ENCODE measurements at places on chromosomes 16 and 17.

DNA sequence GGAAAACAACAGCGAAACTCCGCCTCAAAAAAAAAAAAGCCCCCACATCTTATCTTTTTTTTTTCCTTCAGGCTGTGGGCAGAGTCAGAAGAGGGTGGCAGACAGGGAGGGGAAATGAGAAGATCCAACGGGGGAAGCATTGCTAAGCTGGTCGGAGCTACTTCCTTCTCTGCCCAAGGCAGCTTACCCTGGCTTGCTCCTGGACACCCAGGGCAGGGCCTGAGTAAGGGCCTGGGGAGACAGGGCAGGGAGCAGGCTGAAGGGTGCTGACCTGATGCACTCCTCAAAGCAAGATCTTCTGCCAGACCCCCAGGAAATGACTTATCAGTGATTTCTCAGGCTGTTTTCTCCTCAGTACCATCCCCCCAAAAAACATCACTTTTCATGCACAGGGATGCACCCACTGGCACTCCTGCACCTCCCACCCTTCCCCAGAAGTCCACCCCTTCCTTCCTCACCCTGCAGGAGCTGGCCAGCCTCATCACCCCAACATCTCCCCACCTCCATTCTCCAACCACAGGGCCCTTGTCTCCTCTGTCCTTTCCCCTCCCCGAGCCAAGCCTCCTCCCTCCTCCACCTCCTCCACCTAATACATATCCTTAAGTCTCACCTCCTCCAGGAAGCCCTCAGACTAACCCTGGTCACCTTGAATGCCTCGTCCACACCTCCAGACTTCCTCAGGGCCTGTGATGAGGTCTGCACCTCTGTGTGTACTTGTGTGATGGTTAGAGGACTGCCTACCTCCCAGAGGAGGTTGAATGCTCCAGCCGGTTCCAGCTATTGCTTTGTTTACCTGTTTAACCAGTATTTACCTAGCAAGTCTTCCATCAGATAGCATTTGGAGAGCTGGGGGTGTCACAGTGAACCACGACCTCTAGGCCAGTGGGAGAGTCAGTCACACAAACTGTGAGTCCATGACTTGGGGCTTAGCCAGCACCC lies 1.2 kb upstream of the HBA1 start:
- DNase-seq = no peak

GRCh38 chr16:50584033-50584722 lies 36.0 kb downstream of the NKD1 start:
- no peak for DNase-seq

DNA sequence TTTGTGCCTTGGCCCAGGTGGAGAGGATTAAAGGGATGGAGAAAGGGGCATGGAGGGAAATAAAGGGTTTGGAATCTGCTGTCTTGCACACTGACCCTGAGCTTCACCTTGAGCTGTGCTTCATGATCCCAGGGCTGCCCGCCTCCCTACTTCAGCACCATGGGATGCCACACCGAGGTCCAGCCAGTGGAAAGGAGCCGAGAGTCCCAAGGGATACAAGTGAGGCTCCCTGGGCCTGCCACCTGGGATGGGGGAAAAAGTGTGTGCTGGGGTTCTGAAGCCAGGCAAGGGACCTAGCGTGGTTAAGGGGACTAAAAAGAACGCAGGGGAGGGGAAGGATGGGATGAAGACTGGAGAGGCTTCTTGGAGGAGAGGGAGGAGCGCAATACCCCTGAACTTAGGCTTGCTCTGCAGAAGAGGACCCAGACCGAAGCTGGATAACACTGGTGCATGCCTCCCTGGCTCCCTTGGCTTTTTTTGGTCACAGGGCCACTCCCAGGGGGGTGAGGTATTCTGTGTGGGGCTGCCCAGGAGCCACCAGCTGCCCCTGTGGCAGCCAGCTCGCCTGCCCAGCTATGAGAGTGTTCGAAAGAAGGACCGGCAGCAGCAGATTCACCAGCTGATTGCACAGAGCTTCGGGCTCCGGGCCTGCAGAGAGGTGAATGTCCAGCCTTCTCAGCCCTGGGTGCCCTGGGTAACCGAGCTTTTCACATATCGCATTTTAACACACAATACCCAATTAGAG lies 7.2 kb downstream of the MRPL27 start:
- no peak for DNase-seq

GRCh38 chr17:14198575-14198974 lies 38.1 kb downstream of the CDRT15 start:
- no peak for DNase-seq

DNA sequence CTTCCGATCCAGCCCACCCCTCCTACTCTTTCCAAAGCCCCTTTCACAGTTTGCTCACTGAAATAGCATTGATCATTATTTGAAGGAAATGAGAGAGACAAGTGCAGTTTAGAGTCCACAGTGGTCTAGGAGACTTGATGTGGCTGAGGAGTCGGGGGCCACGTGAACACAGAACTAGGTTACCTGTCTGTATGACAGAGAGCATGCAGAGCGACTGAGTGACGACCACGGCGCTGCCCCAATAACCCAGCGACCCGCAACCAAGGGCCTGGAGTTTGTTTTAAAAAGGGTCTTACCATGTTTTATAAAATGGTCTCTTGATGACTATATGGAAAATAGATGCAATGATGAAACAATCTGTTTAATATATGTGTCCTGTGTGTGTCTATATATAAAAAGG lies 39.5 kb downstream of the NDEL1 start:
- DNase-seq = no peak

- DNase-seq = no peak
Measured at GRCh38 chr17:47847341-47848197, 3.4 kb downstream of the SP6 start.

GRCh38 chr17:67829331-67829730 lies 4.0 kb downstream of the BPTF start:
- DNase-seq = no peak

DNA sequence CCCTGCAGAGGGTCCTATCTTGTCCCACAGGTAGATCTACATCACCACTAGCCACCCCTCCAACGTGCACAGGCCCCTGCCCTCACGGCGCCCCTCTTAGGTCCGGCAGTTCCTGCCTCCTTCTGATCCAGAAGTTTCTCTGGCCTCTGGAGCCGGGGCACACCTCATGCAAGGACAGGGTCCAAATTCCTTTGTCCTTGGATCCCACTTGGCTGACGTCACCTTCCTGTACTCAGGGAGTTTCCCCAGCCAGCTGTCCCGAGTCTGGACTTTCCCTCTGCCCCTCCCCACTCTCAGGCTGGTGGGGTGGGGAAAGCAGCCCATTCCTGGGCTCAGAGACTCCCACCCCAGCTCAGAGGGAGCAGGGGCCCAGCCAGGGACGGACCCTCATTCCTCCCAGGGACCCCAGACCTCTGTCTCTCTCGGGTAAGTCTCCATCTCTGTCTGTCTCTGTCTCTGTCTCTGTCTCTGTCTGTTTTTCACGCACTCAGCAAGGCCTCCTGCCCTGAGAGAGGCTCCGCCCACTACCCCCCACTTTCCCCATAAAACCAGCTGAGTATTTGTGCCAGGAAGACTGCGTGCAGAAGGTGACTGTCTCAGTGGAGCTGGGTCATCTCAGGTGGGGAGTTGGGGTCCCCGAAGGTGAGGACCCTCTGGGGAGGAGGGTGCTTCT lies at the start of gene IL32:
Gene IL32, plus strand, starts transcription at position 572 of the 673 bp plus-strand sequence. CDS start 172 bp downstream, outside the sequence.
- DNase-seq = peak; percentile 76

DNA sequence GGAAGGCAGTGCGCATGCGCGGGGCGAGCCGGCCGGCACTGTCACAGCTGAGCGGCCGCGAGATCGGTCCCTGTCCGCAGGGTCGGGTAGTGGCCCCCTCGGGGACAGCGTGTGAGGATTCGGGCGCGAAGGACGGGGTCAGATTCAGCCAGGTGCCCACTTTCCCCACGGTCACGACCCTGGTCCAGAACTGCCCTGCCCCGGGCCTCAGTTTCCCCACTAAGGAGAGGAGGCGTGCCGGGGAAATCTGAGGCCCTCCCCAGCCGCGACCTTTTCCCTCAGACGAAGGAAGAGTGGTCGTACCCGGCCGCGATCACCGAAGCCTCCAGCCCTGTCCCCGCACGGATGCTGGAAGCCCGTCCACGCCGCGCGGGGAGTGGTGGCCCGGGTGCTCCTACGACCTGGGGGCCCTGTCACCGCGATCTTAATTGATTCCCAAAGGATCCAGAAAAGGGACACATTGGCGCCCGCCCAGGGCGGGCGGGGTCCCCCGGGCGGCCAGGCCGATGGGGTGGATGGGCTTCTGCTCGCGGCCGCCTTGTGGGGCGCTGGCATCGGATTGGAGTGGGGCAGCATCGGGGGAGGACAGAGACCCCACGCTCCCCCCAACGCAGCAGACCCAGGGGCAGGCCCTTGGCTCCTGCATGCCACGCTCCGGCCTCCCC lies 57.7 kb downstream of the SRL start:
- DNase-seq = no peak

DNA sequence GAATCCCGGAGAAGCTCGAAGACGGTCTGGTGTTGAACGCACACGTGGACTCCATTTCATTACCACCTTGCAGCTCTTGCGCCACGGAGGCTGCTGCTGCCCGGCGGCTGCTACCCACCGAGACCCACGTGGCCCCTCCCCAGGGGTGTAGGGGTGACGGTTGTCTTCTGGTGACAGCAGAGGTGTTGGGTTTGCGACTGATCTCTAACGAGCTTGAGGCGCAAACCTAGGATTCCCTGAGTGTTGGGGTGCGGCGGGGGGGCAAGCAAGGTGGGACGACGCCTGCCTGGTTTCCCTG lies 1.7 kb upstream of the CBX4 start:
- DNase-seq = no peak

GRCh38 chr16:19980632-19981265 lies 92.9 kb downstream of the GPR139 start:
- DNase-seq = peak; percentile 4

DNA sequence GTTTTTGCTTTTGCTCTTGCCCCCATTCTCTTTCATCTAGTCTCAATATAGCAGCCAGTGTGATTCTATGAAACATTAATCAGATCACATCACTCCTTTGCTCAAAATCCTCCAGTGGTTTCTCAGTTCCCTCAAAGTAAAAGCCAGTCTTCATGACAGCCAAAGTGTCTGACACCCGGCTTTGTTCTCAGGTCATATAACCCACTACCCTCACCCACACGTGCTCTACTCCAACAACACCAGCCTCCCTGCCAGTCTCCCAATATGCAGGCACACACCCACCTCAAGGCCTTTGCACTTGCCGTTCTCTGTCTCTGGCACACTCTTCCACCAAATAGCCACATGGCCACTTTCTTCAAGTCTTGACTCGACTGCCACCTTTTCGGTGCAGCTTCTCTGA lies 4.4 kb downstream of the MTMR4 start:
- DNase-seq = no peak

Data from kidney capillary endothelial cell (primary cell).